ENCODE measurements at places on chromosomes 4 and X. TPM values are rescaled to one million over a fixed set of nuclear protein-coding genes. Genes with fewer than 3 reads are reported as not detected.

The HTATSF1 gene
- polyA plus RNA-seq: 12.6 TPM

The LRP2BP gene
- 2.1 TPM for polyA plus RNA-seq

The CT45A3 gene
- not detected for polyA plus RNA-seq

The TMSB4X gene
- 2,074 TPM for polyA plus RNA-seq

The TLR8 gene
- polyA plus RNA-seq: 0.04 TPM

The SMPX gene
- polyA plus RNA-seq: 0.09 TPM

The GAB3 gene
- 2.7 TPM for polyA plus RNA-seq

The CFAP47 gene
- polyA plus RNA-seq: not detected

The NPY1R gene
- polyA plus RNA-seq: 34.0 TPM

The ADRA2C gene
- polyA plus RNA-seq: 1.9 TPM

The TBC1D14 gene
- 16.2 TPM for polyA plus RNA-seq

The IL13RA2 gene
- polyA plus RNA-seq: not detected

The UGT2B7 gene
- polyA plus RNA-seq: 2.7 TPM

GRCh38 chrX:72312311-72312940 is 6.7 kb upstream of the CITED1 start:
- H3K36me3 ChIP-seq: no peaks in the 10 kb centered on the region
- peaks cover 7% of the 10 kb centered on the region for H3K27me3 ChIP-seq
- H3K4me3 ChIP-seq: no peak overlapping the region
- H3K4me1 ChIP-seq: no peaks in the 10 kb centered on the region
- no peak overlapping the region for H3K27ac ChIP-seq

DNA sequence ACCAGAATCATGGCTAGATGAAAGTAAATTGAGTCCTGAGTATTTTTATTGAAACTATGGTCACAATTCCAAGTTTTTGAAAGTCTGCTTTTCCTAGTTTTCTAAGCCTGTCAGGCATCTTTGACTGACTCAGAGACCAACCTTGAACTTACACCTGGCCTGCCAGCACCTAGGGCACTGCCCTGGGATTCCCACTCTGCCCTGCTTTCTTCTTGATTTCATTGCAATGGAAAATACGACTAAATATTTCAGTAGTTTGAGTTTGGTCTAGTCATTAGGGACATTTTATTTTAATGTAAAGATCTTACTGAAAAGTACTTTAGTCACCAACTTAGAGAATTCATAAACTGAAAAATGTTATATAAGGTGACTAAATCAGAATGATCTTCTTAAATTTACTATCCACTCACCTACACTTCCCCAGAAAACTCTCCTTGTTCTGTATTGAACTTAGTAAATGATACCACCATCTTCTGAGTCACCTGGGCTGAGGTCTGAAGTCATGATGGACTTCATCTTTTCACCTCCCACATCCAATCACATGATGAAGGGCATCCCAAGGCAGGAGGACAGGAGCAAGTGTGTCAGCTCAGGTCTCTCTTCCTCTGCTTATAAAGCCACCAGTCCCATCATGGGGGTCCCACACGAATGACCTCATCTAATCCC is 11.6 kb upstream of the PYURF start:
- DNase-seq: no peak
- H3K27ac ChIP-seq: no peak overlapping the region
- H3K4me3 ChIP-seq: no peak overlapping the region
- H3K27me3 ChIP-seq: no peaks in the 10 kb centered on the region
- no peaks in the 10 kb centered on the region for H3K36me3 ChIP-seq
- H3K4me1 ChIP-seq: no peaks in the 10 kb centered on the region

- H3K4me3 ChIP-seq: no peak overlapping the region
- H3K36me3 ChIP-seq: no peaks in the 10 kb centered on the region
- no peak overlapping the region for H3K27ac ChIP-seq
- H3K27me3 ChIP-seq: no peaks in the 10 kb centered on the region
Measured at GRCh38 chr4:175263537-175263936, 345.4 kb downstream of the ADAM29 start.

GRCh38 chr4:128475597-128475996 is 188.0 kb upstream of the PGRMC2 start:
- H3K27ac ChIP-seq: no peak overlapping the region
- no peaks in the 10 kb centered on the region for H3K4me1 ChIP-seq
- DNase-seq: no peak
- H3K36me3 ChIP-seq: no peaks in the 10 kb centered on the region

GRCh38 chr4:107388736-107389274 is 331.2 kb downstream of the PAPSS1 start:
- H3K27me3 ChIP-seq: no peaks in the 10 kb centered on the region
- DNase-seq: no peak
- no peaks in the 10 kb centered on the region for H3K36me3 ChIP-seq
- H3K27ac ChIP-seq: no peak overlapping the region

DNA sequence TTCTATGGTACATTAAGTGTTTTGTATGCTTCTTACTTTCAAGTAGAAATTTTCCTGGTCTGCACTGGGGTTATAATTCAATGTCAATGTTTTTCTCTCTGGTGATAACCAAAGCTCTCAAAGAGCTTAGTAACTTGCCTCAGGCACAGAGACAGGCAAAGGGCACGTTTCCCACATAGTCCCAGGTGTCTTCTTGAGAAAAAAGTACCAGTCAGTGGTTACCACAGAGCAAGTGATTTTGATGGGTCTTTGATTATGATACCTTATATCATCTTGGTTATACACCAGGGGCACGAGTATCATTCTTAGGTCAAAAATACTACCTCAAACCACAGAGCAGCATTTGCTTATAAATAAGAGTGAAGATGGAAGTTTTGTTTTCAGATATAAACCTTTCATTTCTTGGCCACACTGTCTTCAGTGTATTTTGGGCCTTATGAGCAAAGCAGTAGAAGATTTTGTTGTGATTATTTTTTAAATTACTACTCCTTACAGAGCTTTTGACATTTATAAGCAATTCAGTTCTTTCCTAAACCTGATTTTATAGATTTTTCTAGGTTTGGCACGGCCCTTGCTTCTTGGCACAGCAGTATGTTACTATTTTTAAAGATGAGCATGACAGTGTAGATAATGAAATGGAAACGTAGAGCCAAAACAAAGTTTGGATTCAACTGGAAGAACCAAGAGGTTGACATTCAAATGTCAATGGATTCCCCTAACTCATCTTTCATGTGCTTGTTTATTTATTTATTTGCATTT is 85.3 kb upstream of the TLL1 start:
- H3K27ac ChIP-seq: no peak overlapping the region
- no peaks in the 10 kb centered on the region for H3K27me3 ChIP-seq

- H3K4me3 ChIP-seq: no peak overlapping the region
- no peak overlapping the region for H3K27ac ChIP-seq
- H3K36me3 ChIP-seq: no peaks in the 10 kb centered on the region
- no peaks in the 10 kb centered on the region for H3K4me1 ChIP-seq
Measured at GRCh38 chr4:112029771-112030171, 115.5 kb upstream of the FAM241A start.

- H3K4me3 ChIP-seq: no peak overlapping the region
- H3K27ac ChIP-seq: no peak overlapping the region
- DNase-seq: no peak
Measured at GRCh38 chrX:15761564-15762191, 23.6 kb downstream of the CA5B start.

DNA sequence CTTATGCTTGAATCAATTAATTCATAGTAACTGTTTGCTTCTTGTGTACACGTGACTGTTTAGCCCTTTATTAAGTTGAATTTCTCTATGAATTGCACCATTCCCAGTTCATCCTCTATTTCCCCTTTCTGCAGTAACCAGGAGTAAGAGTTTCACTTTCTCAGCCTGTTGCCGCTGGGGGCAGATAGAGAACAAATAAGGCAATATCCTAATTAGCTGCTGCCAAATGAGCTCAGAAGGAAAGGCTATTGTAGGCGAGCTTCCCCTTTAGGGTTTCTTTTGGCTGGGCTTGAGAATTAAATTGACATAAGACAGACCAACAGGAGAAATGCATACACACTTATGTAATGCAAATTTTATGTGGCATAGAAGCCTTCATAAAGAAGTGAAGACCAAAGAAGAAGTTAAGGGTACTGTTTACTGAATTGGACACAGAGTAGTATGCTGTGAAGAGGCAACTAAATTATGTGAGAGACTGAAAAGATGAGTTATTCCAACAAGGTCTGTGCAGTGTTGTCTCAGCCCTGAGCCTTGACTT is 1594.7 kb downstream of the TECRL start:
- H3K4me3 ChIP-seq: no peak overlapping the region
- no peaks in the 10 kb centered on the region for H3K36me3 ChIP-seq
- DNase-seq: no peak
- no peak overlapping the region for H3K27ac ChIP-seq

DNA sequence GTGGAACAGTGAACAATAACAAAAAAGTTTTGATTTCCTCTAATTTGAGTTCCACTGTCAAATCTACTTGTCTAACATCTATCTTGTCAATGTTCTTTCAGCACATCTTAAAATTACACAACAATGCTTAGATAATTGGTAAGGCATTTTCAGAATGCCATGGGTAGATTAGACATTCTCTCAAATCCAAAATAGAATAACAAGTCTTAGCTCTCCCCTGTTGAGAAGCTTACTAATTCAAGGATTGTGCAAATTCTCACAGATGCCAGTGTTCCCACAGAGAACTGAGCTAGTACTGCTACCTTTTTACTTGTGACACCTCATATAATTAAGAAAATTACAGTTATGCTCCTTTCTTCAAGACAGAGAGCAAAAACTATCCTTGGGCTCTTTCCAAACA is 2442.0 kb downstream of the PCDH7 start:
- no peak overlapping the region for H3K4me3 ChIP-seq
- H3K36me3 ChIP-seq: no peaks in the 10 kb centered on the region
- no peak overlapping the region for H3K27ac ChIP-seq

GRCh38 chr4:30868111-30868895 is 148.1 kb downstream of the PCDH7 start:
- H3K4me1 ChIP-seq: no peaks in the 10 kb centered on the region
- no peak for DNase-seq
- no peaks in the 10 kb centered on the region for H3K36me3 ChIP-seq

- no peak overlapping the region for H3K4me3 ChIP-seq
- no peaks in the 10 kb centered on the region for H3K27me3 ChIP-seq
- no peaks in the 10 kb centered on the region for H3K36me3 ChIP-seq
Measured at GRCh38 chr4:143598816-143599215, 85.3 kb downstream of the SMARCA5 start.

DNA sequence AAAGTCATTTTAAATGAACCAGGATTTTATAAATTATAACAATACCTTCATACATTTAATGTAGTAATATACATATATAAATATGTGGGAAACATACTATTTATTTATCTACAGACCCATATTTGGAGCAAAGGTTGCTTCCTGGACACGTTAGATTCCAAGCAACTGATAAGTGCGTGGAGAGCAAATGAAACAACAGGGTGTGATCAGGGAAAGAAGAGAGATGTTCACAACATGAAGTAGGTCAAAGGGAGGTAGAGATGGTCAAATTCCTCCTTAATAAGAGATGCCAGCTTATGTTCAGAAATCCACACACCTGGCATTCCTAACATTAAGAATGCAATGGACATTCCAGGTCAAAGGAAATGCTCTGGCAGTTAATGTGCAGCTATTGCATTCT is 53.1 kb upstream of the HPGD start:
- no peaks in the 10 kb centered on the region for H3K27me3 ChIP-seq
- H3K4me3 ChIP-seq: no peak overlapping the region
- H3K4me1 ChIP-seq: no peaks in the 10 kb centered on the region
- no peaks in the 10 kb centered on the region for H3K36me3 ChIP-seq
- DNase-seq: no peak
- no peak overlapping the region for H3K27ac ChIP-seq

DNA sequence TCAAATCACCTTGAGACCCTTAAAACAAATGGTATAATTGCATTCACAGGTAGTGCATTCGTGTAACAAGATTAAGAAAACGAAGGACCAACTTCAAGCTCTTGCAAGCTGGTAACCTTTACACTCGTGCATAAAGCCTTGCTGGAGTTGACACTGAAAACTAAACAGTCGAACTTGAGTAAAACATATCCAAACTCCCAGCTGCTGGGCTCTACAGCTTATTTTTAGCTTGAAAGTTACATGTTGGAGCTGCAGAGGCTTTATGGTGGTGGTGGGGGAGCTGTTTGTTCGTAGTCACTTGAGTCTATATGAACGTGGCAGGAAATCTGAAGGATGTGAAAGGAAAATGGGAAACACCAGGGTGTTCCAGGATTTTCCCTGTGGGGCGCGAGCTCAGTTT is 2.7 kb upstream of the WDR1 start:
- H3K27ac ChIP-seq: no peak overlapping the region
- H3K27me3 ChIP-seq: no peaks in the 10 kb centered on the region
- no peak for DNase-seq
- peaks cover 3% of the 10 kb centered on the region for H3K36me3 ChIP-seq
- no peak overlapping the region for H3K4me3 ChIP-seq

- no peaks in the 10 kb centered on the region for H3K4me1 ChIP-seq
- no peak overlapping the region for H3K4me3 ChIP-seq
- H3K36me3 ChIP-seq: no peaks in the 10 kb centered on the region
- DNase-seq: no peak
- no peak overlapping the region for H3K27ac ChIP-seq
- no peaks in the 10 kb centered on the region for H3K27me3 ChIP-seq
Measured at GRCh38 chr4:134906404-134907023, 704.9 kb upstream of the PABPC4L start.

GRCh38 chrX:119646515-119646914 is 40.3 kb upstream of the NKRF start:
- no peak overlapping the region for H3K4me3 ChIP-seq
- H3K27me3 ChIP-seq: no peaks in the 10 kb centered on the region
- H3K27ac ChIP-seq: no peak overlapping the region
- H3K4me1 ChIP-seq: no peaks in the 10 kb centered on the region
- no peaks in the 10 kb centered on the region for H3K36me3 ChIP-seq

GRCh38 chr4:26088433-26088928 is 174.5 kb downstream of the SMIM20 start:
- H3K27me3 ChIP-seq: no peaks in the 10 kb centered on the region
- H3K27ac ChIP-seq: no peak overlapping the region
- H3K4me1 ChIP-seq: no peaks in the 10 kb centered on the region

GRCh38 chr4:127479031-127479622 is 153.6 kb upstream of the INTU start:
- no peaks in the 10 kb centered on the region for H3K36me3 ChIP-seq
- no peaks in the 10 kb centered on the region for H3K27me3 ChIP-seq
- DNase-seq: no peak
- no peak overlapping the region for H3K27ac ChIP-seq

DNA sequence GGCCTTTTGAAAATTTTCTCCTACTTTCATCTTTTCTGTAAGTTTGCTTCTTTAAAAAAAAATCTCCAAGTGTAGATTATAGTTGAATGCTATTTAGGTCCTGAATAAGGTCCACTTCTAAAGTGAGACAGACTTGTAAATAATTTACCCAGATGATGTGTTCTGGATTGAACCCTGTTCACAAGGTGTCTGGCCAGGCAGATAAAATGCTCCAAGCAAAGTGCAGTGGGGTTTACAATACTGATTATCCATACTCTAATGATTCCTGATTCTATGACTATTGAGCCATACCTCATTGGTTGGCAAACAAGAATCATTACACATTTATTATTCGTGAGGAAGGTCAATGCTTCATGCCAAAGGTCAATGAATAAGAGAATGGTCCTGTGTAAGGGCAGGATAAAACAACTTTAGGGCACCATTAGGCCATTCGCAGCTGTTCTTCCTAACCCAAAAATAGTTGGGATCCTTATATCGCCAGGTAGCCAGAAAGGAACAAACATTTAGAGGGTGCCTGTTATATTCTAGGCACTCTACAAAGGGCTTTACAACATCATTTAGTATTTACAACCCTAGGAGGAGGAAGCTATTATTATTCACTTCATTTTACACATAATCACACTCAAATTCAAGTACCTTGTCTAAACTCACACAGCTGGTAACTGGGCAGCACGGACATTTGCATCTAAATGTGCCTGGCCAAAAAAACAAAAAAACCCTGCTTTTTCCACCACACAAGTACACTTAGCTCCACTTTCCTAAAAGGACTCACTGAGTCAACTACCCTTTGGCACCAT is 18.6 kb upstream of the SAT1 start:
- no peak overlapping the region for H3K27ac ChIP-seq
- no peaks in the 10 kb centered on the region for H3K27me3 ChIP-seq
- H3K36me3 ChIP-seq: no peaks in the 10 kb centered on the region
- no peaks in the 10 kb centered on the region for H3K4me1 ChIP-seq
